ENCODE measurements at places on chromosomes 16 and 17.

GRCh38 chr16:49036126-49036525 lies 245.5 kb downstream of the CBLN1 start:
- DNase-seq: no peak

DNA sequence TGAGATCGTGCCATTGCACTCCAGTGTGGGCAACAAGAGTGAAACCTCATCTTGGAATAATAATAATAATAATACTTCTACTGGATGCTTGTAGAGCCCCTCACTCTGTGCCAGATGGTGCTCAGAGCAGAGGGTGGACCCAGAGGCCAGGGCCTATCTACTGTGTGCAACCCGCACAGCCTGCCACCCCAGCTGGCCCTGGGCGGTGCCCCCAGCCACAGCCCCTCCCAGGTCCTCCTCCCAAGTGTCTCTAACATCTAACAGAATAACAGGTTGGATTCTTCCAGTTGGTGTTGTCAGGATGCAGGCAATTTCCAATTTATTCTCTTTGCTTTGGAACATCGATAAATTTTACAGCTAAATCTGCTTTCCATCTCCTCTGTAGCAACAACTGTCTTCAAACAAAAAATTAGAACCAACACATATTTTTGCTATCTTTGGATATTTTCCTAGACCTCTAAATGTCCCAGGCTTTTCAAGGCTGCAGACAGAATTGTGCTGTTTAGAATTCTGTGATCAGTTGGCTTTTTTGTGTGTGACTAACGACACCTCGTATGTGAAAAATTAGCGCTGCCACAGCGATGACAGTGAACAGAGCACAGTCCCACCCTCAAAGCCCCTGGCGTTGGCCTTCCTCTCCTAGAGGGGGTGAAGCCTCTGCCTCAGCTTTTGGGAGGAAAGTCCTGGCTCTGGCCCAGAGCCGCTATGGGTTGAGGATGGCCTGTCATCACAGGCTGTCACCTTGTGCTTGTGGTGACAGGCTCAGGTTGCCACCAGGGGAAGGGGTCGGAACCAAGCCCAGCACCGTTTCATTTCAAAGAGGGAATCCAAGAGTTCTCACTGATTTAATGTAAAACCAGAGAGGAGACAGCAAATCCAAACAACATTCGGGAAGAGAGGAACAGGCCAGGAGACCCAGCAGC lies 7.6 kb upstream of the EVPL start:
- peak; percentile 79 for DNase-seq

DNA sequence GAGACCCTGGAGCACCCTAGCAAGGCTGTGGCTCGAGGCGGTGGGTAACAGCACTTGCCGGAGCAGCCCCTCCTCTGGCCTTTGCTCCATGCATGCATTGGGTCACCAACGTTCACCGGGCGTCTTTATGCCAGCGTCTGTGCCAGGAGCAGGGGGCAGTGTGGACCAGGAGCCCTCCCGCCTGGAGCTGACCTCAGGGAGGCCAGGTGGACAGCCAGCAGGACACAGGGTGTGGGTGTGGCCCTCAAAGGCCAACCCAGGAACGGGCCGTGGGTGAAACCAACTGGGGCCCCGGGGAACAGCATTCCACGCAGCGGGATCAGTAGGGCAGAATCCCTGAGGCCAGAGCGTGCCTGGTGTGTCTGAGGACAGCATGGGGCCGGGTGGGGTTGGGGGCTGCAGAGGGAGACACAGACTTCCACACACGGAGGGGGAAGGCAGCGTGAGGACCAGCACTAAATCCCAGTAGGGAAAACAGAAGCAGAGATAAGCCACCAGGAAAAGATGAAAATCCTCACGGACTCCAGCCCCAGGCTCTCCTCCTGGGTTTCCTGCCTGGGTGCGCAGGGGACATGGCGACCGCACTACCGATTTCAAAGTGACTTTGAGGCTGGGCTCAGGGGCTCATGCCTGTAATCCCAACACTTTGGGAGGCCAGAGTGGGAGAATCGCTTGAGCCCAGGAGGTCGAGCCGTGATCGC lies 2.9 kb upstream of the CD7 start:
- DNase-seq: no peak

DNA sequence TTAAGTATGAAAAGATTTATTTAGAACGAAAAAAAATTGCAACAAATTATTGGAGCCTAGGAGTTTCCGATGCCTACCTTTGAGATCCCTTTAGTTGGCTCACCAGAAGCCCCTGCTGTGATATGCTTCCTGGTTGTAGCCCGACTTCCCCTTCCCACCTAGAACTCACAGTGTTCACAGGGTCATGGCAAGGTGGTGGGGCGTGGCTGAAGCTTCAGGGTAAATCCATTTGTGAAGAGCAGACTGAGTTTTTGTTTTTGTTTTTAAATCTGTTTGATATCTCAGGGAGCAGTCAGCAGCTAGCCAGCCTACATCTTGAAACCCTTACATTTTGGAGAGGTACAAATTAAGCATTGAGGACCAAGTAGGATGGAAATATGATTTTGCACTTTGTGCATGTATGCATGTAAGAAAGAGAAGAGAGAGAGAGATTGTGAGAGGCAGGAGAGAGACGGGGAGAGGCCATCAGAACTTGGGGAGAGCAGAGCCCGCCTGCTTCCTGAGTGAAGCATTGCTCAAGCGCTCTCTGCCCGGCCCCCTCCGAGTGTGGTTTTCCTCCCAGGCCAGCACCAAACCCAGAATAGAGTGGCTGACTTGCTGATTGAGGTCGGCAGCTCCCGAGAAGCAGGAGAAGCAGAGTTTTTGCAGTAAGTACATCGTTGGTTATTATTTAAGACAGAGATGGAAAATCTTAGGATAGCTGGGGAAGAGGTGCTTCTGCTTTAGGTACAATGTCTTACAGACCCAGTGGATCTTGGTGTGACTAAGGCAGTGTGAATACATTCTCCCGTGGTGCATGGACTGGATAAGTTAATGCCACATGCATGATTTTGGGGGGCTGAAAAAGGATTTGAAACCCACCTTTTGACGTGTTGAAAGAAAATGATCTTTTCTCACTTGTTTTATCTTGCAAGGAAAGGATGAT lies 64.2 kb downstream of the SPECC1 start:
- peak; percentile 91 for DNase-seq

- DNase-seq: no peak
Observed at GRCh38 chr17:7786866-7787265, 47.2 kb upstream of the KDM6B start.

GRCh38 chr16:79104567-79104966 lies 496.0 kb downstream of the MAF start:
- DNase-seq: no peak

- no peak for DNase-seq
Observed at GRCh38 chr16:47753659-47754058, 292.5 kb downstream of the PHKB start.

- DNase-seq: no peak
Observed at GRCh38 chr16:5059386-5060072, 6.2 kb downstream of the C16orf89 start.

- DNase-seq: no peak
Observed at GRCh38 chr17:1607971-1608320, 20.7 kb downstream of the SLC43A2 start.

DNA sequence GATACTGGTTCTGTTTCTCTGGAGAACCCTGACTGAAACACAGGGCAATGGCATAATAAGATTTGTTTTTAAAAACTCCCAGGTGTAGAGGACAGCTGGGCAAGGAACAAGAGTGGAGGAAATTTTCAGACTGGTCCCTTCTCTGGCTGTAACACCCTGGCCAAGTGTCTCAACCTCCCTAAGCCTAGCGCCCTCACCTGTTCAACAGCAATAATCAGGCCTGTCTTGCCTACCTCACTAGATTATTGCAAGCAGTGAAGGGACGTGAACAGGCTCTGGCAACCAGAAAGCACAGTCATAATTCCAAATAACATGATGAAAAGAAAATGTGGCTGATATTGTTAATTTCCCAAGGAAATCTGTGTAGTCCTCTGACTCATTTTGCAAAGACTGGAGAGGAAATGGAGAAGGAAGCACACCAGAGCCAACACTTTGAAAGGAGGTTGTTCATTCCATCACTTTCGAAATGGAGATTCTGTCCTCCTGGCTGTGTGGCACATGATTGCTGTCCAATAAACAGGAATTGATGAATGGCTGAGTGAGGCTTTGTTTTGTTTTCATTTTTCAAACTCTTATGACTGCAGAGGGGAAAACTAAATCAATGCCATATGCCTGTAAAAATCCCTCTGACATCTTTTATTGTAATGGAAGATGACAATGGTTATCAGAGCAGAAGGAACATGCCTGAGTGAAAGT lies 87.5 kb upstream of the HLF start:
- DNase-seq: peak; percentile 15

- DNase-seq: peak; percentile 69
Observed at GRCh38 chr16:86016201-86016965, 117.4 kb downstream of the IRF8 start.

DNA sequence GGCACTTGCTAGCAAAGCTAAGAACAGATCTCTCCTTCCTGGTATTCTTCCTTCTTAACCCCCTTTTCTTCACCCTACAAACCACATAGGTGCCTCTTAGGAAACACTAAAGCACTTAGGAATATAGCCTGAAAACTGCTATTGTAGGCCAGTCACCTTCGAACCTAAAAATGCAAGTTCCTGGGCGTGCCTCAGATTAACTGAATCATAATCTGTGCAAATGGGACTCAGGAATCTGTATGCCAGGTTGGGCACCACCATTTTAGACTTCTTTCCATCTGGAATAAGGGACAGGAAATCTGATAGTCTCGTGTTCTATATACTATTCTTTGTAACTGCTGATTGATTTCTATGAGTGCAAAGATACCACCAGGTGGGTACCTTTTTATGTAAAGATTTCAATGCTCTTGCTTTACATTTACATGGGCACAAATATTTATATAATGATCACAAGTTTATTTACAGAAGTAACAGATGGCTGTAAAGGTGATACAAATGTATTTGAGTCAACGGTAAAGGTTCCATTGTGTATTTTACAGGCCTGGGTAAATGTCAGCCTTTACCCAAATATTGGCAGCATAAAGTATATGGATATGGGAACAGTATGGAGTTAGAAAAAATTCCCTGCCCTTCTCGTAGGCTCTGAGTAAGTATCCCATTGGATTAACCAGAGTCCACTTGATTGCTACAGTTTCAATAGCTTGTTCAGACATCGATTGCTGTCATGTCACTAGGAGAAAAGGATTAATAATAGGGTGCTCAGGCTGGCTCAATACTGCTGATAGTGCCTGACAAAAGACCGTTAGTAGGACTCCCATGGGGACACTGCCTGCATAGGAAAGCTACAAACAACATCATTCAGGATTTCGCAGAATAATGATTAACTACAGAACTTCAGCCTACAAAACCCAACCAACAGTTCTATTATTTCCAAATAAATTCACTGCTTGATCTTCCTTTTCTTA lies 124.7 kb downstream of the SNX11 start:
- DNase-seq: no peak

DNA sequence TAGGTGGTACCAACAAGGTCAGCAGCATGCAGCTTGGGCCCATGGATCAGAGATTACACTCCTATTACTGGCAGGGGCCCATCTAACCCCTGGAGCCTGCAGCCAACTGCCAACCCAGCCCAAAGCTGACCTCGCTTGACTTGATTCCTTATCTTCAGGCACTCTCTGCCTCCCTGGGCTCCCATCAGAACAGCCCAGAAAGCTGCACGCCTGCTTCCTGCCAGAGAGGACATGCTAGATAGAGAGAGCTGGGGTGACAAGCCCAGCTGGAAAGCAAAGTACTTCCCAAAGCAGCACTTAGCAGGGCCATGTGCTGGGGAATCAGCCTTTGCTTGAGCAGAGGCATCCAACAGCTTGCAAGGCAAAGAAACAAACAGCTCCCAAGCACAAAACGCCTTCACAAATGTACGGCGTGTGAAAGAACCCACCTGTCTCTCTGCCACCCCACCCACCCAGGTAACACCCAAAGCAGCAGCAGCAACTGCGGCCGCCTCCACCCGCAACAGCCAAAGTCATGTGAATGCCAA lies 74.2 kb upstream of the NLK start:
- peak; percentile 98 for DNase-seq

- no peak for DNase-seq
Observed at GRCh38 chr16:47057630-47057993, 84.1 kb upstream of the DNAJA2 start.

- no peak for DNase-seq
Observed at GRCh38 chr17:39651923-39652586, 13.1 kb upstream of the TCAP start.

DNA sequence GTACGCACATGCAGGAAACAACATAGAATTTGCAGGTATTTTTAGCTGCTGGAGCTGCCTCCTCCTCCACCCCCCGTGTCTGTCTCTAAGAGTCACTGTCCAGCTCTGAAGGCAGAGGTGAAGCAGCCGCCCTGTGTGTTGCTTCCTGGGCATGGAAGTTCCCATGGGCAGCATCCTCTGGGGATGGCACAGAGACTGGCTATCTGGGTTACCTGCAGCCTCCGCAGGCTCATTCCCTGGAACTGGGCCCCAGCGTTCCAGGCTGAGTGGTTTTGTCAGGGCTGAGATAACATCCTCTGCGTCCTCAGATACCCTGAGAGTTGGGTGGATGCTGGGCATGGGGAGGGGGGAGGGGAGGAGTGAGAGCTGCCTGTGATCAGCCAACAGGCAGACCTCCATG lies 41.5 kb upstream of the MRTFB start:
- no peak for DNase-seq

- DNase-seq: no peak
Observed at GRCh38 chr17:30234964-30235363, 533 bp downstream of the SLC6A4 start.

- DNase-seq: no peak
Observed at GRCh38 chr16:13029786-13030185, 128.4 kb downstream of the SHISA9 start.

DNA sequence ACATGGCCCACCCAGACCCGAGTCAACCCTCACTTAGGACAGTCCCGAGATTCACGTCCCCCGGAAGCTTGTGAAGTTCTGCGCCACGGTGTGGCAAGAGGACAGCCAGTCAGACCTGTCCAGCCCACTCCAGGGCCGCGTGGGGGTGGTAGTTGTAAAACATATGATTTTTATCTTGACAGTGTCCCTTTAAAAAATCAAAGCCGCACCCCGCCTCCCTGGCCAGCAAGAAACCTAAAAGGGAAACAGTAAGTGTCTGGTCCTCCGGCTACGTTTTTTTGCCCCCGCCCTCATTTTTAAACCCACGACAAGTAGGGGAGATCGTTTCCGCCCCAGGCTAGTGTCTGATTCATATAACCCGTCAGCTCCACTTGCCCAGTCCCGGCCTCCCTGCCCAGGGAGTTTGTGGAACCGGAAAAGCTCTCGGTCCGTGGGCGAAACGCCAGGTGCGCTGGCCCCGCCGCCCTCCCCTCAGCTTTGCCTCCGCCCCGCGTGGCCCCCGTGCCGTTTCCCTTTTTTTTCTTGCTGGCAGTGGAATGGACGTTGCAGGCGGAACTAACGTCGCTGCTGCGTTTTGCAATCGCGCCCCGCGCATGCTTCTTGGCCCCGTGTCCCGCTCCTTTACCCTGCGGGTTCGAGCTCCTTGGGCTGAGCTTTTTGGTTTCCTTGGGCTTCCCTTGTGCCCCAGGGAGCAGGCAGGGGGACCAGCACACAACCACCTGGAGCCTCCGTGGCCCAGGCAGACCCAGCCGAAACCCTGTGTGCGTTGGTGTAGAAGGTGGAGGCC lies 13.3 kb upstream of the NUDT16L1 start:
- no peak for DNase-seq
